Mesenchymal stem cell (in vitro differentiated cells and primary cell): ENCODE measurements at places on chromosomes 12 and 14.

DNA sequence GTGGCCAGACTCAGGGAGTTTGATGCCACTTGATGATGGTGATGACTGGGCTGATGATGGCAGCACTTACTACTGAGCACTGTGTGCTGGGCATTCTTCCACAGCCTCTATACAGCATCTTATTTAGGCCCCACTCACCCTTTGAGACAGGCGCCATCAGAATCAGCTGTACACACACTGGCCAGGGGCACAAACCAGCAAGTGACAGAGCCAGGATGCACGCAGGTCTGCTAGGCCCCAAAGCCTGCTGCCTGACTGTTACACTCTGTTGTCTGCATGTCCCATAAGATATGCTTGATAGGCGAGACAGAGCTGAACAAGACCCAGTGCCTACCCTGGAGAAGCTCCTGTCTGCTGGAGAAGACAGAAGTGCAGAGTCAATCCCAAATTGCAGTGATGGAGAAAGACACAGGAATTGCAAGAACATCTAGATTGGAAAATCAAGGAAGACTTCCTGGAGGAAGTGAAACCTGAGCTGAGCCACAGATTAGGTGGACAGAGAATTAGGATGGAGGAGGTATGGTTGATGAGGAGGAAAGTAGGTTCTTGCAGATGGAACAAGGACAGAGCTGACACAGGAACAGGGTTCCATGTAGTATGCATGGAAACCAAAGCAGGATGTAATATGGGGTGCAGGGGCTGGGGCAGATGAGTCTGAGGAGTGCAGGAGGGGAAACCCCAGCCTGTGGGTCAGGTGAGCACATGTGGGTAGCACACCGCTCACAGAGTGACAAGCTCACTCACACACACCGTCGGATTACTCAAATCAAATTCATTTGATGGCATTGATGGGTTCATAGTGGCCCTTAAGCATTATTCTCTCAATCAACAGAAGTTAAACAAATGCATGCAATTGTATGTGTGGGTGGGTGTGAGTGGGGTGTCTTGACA is 117.3 kb downstream of the BEGAIN start:
- no peak for DNase-seq

- DNase-seq = no peak
Observed at GRCh38 chr12:41333974-41334373, 145.9 kb downstream of the PDZRN4 start.

DNA sequence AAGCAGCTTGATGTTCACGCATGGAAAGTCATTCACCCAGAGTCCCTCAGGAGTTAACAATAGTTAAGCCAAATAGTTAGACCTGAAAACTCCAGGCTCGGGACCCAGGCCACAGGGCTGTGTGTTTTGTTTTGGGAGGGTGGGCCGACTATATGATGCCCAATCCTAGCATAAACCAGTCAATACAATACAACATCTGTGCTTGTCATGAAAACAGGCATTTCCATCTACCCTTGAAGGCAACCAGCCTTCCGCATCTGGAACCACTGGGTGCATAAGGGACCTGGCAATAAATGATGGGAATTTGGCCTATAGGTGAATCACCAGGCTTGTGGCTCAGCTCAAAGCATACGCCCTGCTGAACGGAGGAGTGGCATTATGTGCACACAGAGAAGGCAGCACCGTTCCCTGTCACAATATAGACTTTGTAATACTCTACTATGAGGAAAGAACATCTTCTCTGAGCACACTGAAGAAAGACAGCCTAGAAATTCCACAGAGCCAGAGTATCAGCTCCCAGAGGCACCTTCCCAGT is 91.0 kb upstream of the FOXN3 start:
- peak; percentile 40 for DNase-seq

- no peak for DNase-seq
Observed at GRCh38 chr14:55914771-55915170, 203.4 kb upstream of the PELI2 start.

DNA sequence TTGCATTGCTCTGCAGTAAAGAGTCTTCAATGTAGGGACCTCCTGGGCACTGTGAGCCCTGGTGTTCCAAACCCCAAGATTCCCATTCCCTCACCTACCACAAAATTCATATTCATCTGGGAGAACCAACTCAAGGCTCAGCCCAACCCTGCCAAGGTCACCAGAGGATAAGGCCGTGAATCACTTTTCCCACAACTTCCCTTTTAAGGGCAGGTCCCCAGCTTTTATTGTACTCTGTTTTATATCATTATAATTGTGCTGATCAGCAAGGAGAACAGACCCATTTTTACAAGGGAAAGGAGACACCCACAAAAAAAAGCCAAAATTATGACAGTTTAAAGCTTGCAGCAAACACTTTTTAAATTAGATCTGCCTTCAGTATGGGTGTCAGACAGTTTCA is 363.0 kb upstream of the FKBP4 start:
- DNase-seq = no peak

GRCh38 chr12:112850383-112850782 is 56.4 kb upstream of the OAS1 start:
- DNase-seq = no peak

DNA sequence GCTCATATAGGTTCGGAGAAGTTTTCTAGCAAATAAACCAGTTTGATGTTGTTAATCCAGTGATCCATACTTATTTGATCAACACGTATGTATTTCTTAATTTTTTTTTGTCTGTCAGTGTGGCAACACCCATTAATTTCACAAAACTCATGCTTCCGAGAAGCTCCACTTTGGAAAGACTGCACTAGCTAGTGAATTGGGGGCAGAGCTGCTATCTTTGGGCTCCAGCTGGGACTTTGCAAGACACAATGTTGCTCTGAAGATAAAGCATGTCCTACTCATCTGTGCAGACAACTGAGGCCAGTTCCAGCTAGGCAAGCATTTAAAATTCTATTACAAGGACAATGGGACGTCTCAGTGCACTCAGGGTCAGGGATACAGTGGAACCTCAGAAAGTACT is 298.4 kb downstream of the NUAK1 start:
- no peak for DNase-seq

GRCh38 chr12:6664902-6665301 is 2.0 kb upstream of the ING4 start:
- DNase-seq = no peak

DNA sequence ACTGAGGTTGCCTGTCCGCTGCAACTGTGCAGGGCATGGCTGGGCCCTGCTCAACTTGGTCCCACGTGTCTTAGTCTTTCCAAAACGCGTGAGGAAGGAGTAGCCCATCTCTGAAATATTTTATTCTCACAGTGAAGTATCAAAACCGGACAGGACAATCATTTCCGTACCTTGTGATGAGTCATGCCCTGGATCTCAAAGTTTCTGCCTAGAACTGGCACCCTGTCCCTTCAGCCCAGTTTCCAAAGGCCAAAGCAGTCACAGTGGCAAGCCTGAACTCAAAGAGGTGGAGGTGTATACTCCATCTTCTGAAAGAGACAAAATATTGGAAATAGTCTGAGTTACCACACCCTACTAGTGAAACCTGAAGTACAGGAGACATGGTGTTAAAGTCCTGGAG is 28.5 kb upstream of the SRGAP1 start:
- no peak for DNase-seq

DNA sequence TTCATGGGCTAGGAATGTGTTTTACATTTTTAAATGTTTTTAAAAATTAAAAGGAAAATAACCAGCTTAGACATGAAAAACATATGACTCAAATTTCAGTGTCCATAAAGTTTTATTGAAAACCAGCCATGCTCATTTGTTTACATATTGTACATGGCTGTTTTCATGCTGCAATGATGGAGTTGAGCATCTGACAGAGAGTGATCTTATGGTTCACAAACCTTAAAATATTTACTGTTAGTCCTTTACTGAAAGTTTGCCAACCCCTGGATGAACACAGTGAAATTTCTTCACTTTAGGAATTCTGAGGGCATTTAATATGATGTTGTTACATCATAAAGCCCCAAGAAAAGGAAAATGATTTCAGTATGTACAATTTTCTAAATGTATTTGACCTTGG is 16.1 kb downstream of the RASSF9 start:
- no peak for DNase-seq

- DNase-seq = peak; percentile 37
Observed at GRCh38 chr14:69183735-69184134, 7.6 kb upstream of the EXD2 start.

GRCh38 chr12:78090266-78090665 is 259.6 kb downstream of the NAV3 start:
- no peak for DNase-seq

DNA sequence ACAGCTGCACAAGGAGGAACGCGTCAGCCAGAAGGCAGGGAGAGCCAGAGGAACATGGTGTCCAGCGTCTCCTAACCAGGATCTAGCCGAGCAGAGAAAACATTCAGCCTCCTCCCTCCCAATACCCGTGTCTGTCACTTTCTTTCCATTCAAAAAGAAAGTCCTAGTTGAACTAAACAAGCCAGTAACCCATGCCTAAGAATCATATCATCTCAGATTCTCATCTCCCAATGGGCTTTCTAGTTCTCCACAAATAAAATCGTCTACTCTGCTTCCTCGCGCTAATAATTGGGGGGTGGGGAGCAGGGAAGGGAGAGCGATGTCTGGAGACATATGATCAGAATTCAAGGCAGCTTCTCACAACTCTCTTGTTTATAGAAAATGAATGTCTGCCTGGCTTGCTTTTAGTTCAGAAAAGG is 7.4 kb downstream of the NKX2-1 start:
- no peak for DNase-seq

- no peak for DNase-seq
Observed at GRCh38 chr12:3186546-3187215, 109.5 kb downstream of the TSPAN9 start.

DNA sequence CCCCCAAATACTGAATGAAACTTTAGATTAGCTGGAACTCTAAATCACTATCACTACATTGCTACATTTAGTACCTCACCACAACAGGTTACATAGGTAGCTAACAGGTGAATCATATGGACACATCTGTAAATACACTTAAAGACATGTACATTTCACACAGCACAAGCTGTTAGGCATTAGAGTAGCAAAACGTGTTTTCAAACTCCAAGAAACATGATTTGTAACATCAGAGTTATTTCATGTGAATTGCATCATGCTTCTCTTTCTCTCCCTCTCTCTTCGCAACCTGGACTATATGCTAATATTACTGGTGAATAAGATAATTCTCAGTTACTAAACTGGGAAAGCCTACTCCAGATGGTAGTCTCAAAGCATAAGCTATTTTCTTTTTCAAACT is 4.3 kb downstream of the SEL1L start:
- DNase-seq = peak; percentile 43

- DNase-seq = peak; percentile 77
Observed at GRCh38 chr12:49131894-49132461, 783 bp upstream of the TUBA1B start.

- no peak for DNase-seq
Observed at GRCh38 chr12:14261096-14261495, 104.4 kb upstream of the ATF7IP start.

DNA sequence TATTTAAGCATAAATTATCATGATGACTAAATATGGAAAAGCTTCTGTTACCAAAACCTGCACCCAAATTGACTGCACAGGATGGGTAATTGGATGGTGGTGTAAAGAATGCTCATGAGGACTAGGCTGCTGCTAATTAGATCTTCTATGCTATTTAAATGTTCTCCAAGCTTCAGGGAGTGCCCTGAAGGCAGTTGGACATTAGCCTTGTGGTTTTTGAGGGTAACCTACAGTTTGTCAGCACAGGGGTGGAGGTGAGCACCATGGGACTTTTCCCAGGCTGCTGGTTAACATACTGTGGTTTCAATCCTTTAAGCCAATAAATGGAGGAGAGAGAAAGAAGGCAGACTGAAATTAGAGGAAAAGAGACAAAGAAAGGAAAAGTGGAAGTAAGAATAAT is 145.0 kb downstream of the WIF1 start:
- DNase-seq = no peak

DNA sequence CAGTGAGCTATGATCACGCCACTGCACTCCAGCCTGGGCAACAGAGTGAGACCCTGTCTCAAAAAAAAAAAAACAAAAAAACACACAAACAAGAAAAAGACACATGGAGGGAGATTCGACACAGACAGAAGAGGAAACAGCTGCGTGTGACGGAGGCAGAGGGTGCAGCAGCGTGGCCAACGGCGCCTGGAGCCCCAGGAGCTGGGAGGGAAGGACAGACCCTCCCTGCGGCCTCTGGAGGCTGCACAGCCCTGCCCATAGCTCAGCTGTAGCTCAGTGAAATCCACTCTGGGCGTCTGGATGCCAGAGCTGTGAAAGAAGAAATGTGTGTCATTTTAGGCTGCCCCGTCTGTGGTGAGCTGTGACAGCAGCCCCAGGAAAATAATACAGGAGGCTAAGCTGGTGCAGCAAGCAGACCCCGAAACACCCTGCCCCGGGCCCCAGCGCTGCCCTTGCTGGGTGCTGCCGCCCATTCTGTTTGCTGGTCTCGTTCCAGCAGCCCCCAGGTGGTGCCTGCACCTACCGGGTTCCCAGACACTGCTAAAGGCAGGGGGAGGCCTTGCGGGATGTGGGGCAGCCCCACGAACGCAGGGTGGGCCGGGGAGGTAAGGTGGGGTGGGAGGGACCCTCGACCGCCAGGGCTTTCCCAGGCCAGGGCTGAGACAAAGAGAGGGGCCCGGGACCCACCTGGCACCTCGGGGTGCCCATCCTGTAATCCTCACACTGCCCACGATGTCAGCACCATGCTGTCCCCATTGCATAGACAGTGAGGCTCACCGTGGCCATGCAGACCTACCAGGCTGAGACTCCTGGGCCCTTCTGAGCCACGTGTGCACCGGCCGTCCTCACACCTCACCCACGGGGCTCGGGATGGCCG is 21.2 kb downstream of the GALNT9 start:
- no peak for DNase-seq

- DNase-seq = no peak
Observed at GRCh38 chr14:49918706-49919105, 25.8 kb downstream of the ARF6 start.

DNA sequence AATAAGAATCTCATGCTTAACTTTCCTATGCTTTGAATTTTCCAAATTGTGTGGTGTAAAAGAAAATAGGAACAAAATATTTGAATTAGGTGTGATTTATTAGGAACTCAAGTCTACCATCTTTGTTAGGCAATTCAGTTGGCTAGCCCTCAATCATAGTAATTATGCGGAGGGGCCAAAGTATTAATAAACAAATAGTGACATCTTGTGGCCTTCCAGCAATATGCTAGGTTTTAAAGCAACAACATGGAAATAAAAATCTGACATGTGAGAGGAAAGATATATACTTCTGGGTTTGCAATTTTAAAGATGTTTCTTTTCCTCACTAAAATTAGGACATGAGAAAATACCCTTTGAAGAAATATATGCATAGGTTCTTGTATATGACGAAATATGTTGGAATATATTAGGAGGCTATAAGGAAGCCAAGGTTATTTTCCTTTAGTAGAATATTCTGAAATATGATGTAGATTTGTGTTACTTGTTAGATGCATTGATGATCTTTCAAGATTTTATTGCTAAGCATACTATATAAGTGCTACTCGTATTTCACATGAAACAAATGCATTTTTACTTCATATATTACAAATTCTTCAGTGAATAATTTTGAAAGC is 200.4 kb downstream of the PTPRO start:
- DNase-seq = peak; percentile 42

DNA sequence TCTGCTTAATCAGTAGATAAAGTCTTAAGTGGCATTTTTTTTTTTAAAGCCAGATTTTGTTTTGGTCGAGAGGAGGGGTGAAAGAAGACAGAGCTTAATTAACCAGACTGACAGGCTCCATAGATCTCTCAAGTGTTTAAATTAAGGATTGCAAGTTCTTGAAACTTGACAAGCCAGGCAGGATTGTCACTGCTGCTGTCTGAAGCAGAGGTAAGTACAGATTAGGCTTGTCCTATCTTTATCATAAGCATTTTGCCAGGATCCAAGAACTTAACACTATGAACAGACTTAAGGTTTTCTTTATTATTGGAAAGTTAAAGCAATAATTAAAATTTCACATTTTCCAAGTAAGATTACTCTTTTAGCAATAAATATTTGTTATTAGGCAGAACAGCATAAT is 179.6 kb upstream of the LMO3 start:
- no peak for DNase-seq
